Keratinocyte (primary cell): ENCODE measurements at places on chromosomes 7 and 10.

- DNase-seq, result no peak
Measured at GRCh38 chr7:105198223-105198622, 184.2 kb downstream of the KMT2E start.

GRCh38 chr10:131874991-131875451 lies 25.8 kb upstream of the PPP2R2D start:
- DNase-seq, result peak; percentile 35

DNA sequence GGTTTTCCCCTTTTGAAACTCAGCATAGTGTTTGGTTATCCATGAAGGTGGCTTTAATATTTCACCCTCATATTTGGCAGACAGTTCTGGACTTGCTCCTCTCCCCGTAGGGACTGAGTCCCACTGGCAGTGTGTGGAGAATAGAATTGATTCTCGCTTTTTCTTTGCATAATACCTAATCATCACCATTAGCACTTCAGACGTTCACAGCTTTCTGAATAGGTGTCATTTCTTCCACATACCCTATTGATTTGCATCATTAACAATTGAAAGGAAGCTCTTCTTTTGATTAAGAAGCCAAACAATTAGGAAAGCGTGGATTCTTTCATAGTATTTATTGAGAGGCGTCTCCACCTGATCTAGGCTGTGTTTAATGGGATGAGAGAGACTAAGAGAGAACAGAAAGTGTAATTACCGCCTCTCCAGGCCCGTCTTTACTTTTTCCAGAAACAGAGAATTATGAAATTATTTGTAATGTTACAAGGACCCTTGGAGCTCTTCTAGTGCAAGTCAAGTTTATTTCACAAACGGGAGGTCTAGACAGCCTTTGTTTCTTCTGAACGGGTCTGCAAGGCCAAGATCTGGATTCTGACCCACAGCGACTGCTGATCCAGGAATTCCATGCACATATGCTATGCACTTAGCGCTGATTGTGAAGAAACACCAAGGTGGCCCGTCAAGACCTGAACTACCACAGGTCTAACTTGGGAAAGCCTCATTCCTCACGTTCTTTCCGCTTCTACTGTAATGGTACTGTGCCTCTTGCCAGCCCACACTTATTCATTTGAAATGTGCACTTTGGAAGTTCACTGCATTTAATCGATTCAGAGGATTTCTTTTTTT lies 249.9 kb upstream of the C7orf33 start:
- DNase-seq, result no peak

DNA sequence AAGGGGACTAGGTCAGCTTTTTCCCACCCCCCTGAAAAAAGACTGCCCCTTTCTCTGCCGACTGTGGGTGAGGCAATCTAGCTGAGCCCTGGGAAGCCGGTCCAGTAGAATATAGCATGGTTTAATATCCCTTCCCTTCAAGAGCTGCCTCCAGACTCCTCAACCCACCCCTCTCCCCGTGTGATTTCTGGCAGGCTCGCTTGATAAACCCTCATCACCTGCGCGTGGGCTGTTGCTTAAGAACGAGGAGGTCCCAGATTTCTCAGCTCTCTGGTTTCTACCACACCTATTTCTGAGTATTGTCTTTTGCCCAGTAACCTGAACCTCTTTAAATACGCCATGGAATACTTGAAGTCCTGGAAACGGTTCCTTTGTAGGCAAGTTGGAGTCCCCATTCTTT lies 2.0 kb upstream of the LRRC4 start:
- no peak for DNase-seq

DNA sequence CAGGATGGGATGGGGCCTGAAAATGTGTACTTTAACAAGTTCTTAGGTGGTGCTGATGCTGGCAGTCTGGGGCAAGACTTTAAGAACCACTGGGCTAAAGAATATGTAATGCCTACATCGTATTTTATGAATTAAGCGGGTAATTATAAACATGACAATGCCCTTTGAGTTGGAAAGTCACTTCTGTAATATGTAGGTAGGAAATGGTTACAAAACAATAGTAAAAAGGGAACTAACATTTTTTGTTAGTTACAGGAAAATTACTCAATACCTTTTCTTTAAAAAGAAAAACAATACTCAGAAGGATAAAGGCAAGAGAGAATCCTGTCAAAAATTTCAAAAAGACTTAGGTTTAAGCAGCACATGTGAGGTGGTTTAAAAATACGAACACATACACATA lies 48.3 kb upstream of the STEAP4 start:
- DNase-seq, result no peak

- no peak for DNase-seq
Measured at GRCh38 chr10:75525067-75525466, 93.6 kb downstream of the LRMDA start.

DNA sequence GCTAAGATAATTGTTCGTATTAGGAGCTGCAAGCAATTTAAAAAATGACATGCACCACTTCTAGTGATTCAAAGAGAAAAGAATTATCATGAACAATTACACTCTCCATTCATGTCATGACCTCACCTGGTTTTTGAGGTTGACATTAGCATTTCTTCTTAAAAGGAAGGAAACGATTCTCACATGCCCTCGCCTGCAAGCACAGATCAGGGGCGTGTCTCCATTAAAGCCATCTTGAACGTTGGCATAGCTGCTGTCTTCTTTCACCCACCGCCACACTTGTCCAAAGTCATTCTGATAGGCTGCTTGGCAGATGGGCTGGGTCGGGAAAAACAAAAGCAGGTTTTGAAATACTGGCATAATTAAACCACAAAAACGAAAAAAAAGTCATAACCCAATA lies 19.9 kb downstream of the ANKRD22 start:
- no peak for DNase-seq

DNA sequence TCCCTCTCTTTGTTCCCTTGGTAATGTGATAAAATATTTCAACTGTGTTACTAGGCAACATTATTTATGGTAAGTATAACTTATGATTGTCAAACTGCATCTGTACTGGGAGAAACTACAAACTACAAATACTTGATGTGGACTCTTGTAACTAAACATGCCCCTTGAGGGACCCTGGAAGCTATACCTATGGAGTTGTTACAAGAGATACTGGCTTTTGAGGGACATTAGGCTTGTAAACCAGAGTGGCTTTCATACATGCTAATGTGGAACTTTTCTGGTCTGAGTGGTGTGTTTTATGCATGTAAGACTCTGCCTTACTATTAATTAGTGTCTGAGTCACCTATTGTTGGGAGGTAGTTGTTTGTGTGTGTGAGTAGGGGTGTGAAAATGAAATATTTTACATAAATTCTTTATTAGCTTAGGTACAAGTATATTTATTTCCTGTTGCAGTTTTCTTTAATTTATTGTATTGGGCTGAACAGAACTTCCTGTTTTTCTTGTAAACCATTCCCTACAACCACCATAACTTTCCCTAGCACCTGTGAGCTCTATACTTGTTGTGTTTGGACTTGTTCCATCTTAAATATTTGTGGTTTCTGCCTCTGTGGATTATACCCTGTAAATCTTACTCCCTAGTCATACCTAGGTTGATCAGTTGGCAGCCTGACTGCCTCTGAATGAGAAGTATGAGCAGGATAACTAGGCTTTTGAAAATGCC lies 49.8 kb downstream of the STK31 start:
- no peak for DNase-seq

- DNase-seq, result no peak
Measured at GRCh38 chr10:100350914-100351485, 4.0 kb downstream of the SCD start.

GRCh38 chr10:50248598-50248997 lies 2.7 kb downstream of the ASAH2 start:
- no peak for DNase-seq

GRCh38 chr10:33862536-33863105 lies 528.2 kb upstream of the NRP1 start:
- DNase-seq, result no peak

- DNase-seq, result no peak
Measured at GRCh38 chr7:97342512-97342911, 225.0 kb downstream of the SDHAF3 start.

- no peak for DNase-seq
Measured at GRCh38 chr7:117312593-117313580, 10.0 kb downstream of the WNT2 start.
